ENCODE measurements at places on chromosomes 13 and 19.
A peak's percentile ranks its signal among the peaks of the same experiment; 100 is the strongest.

- no peak for DNase-seq
Measured at GRCh38 chr13:109694972-109695371, 91.4 kb downstream of the IRS2 start.

- no peak for DNase-seq
Measured at GRCh38 chr13:31764556-31764955, 25.2 kb downstream of the RXFP2 start.

- DNase-seq: no peak
Measured at GRCh38 chr19:1627194-1627593, 21.9 kb upstream of the UQCR11 start.

DNA sequence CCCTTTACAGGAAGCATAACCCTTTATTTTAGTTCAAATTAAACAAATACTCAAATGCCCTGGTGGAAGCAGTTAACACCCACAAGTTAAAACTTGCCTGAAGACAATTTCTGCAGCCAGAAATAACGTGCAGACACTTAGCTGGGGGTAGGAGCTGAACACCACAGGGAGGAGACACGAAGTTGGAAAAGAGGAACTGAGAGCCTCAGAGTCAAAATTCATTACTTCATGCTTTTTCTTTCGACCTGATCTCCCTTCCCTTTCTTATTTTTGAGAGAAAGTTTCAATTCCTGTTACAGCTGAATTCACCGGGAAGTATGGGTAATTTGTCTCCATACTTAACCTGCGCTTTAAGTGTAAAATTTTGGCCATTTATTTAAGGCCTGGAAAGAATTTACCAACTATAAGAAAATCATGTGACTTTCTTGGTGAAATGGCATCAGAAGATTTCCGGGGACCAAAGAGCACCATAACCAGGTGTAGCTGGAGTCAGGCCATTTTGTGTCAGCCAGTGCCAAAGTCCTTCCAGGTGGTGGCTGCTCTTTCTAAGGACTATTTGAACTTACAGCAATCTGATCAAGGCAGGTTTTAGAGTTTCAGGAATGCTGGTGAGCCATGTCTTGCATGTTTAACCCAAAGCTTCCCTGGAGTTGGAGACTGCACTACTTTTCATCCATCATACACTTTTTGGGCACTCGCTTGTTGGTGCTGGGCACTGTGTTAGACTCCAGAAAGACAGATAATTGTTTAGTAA is 46.5 kb upstream of the RCBTB2 start:
- no peak for DNase-seq

DNA sequence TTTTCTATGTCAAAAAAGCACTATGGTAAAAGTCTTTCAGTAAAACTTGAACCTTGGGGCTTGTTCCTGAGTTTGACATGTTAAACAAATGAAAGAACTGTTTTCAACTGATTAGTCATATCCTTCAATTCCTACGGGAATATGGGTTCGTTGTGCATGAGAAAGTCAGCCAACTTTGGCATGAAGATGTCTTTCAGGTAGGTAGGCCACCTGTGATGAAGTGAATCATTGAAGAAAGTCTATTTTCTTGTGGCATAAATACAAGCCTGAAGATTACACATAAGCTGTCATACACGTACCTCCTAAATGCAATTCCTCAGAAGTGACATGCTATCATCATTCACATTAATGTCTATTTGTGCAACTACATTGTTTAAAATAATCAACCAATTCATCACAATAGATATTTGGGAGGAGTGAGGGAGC is 513.0 kb downstream of the IRS2 start:
- DNase-seq: no peak

GRCh38 chr19:36805364-36805763 is 32.8 kb upstream of the ZNF850 start:
- DNase-seq: no peak

DNA sequence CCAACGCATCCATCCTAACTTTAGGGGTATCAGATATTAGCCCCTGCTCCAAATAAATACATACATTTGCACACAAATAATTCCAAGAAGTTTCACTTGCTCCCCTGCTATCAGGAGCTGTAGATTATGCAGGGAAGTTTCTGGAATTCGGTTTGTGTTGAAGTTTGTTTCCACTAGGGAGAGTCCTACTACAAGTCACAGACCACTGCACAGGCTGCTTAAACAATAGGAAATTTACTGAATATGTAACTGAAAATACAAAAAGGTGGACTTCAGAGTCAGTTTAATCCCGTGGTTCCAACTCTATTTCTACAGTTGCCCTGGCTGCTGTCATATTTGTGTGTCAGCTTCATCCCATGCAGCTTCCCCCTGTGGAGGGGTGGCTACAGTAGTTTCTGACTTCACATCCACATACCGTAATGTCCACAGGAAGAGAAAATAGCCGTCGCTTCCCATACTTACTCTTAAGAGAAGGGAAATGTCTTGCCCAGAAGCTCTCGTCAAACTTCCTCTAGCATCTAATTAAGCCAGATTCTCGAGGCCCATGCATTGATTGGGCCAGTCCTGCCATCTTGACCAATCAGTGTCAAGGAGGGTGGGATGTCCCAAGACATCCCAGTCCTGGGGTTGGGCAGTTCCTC is 286.6 kb downstream of the COG6 start:
- DNase-seq: no peak

GRCh38 chr19:1512671-1513498 is at the start of gene ADAMTSL5:
Gene ADAMTSL5 (minus strand): TSS chr19:1513019. CDS start chr19:1510943, 2,076 bp downstream.
- DNase-seq: peak; percentile 51

DNA sequence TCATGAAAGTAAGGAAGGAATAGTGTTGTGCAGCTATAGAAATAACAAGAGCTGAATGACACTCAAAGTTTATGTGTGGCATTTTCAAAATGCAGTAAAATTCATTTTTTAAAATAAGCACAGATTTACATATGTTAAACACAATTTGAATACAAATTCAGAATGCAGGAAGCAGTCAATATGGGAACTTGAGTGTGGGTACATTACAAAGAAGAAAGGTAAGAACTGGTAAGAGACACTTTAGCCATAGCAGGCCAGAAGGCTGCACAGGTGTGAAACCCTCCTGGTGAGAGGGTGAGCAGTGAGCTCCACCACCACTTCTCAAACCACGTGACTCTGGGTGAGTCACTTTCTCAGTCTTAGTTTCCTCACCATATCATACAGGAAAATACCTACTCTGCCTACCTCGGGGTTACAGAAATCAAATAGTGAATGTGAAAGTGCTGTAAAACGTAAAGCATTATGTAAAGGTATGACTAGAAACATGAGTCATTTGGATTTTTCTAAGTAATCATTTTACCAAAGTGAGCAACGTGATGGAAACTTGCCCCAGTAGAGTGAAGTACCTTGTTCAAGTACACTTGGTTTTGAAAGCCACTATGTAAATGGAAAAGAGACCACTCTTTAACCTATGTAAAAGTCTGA is 40.5 kb downstream of the USP12 start:
- DNase-seq: peak; percentile 50

DNA sequence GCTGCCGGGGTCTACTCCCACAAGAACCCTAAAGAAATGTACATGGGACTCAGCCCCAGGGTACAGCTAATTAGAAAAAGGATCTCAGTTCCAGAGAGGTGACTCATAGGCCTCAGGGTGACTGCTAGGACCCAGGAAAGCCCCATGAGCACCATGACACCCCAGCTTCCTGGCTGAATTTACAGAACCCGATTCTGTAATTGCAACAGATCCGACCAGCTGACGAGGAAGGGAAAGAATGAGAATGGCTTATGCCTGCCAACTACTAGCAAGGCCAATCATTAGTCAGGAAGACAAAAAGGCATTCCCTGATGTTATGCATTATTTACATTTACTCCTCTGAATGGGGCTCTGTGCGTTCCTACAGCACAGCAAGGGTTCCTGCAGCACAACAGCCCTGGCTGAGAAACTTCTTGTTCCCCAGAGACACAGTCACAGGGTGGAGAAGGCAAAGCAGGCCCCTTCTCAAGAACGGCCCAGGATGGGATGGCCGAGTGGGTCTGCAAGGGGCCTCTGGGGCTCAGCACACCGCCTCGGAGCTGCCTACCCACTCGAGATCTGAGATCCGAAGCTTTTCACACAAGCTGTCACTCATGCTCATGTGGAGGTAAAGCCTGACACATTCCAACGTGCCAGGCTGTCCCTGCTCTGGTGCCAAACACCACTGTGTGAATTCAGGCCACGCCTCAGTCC is 27.2 kb downstream of the PBX4 start:
- peak; percentile 52 for DNase-seq

DNA sequence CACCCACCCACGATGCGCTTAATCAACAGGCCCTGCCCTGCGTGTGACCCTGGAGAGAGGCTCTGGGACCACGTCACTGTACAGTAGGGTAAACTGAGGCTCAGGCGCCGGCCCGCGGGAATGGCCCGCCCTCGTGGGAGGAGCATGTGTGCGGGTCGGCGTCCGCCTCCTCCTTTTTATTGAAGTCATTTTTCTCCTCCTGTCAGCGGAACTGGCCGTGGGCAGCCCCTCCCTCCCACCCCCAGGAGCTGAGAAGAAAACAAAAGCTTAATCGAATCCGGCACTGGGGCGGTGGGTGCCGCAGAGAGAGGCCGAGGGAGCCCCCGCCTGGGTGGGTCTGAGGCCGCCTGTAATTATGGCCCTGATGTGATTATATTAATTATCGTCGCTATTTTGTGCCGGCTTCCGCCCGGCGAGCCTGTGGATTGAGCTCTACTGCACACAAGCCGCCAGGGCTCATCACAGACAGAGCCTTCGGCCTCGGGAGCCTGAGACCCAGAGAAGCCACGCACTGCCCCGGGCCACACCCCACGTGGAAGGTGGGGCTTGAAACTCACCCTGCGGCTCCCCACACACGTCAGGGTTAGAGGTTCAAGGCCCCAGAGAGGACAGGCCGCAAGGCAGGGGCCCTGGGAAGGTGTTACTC is 7.0 kb downstream of the C2CD4C start:
- no peak for DNase-seq

DNA sequence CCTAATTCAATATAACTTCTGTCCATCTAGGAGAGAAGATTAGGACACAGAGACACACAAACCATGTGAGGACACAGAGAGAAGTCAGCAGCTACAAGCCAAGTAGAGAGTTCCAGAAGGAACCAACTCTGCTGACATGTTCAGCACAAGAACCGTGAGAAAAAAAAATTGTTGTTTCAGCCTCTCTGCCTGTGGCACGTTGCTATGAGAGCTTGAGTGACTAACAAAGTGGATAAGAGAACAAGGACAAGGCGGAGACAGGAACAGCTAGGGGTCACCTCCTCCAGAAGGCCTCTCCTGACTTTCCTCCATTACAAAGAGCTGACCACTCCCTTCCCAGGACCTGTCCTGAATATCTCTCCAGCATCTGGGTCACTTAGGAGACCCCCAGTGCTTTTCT is 5.6 kb upstream of the SIGLEC12 start:
- no peak for DNase-seq

DNA sequence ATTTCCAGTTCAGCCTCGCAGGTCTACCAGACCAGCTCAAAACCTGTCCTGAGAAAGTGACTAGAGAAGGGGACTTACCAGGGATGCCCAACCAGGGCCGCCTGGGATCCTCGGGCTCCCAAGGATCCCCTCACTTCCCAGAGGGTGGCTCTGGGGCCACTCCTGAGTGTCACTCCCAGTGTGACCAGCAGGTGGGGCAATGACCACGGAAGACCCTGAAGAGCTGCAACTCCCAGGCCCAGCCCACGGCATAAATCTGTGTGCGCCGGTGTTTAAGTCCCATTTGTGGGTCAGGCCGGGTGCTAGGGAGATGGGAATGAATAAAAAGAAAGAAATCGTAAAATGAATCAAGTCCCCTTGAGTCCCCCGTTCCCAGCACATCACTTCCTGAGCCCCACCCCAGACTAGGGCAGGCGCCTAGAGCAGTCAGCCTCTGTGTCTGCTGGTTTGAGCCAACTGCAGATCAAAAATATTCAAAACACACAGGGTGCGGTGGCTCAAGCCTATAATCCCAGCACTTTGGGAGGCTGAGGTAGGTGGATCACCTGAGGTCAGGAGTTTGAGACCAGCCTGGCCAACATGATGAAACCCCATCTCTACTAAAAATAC is 10.7 kb downstream of the PTGIR start:
- DNase-seq: peak; percentile 66

DNA sequence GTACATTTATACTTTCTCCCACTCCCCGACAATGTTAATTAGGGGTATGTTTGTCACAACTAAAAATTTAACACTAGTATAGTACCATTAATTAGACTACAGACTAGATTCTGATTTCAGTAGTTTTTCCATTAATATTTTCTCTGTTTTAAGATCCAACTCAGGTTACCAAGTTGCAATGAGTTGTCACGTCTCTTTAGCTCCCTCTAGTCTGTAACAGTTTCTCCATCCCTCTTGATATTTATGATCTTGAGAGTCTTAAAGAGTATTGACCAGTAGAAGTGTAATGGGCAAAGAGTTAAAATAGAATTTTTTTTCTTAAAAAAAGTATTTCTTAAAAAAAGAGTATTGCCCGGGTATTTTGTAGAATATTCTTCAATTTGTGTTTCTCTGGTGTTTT is 598.1 kb downstream of the TBC1D4 start:
- DNase-seq: no peak

DNA sequence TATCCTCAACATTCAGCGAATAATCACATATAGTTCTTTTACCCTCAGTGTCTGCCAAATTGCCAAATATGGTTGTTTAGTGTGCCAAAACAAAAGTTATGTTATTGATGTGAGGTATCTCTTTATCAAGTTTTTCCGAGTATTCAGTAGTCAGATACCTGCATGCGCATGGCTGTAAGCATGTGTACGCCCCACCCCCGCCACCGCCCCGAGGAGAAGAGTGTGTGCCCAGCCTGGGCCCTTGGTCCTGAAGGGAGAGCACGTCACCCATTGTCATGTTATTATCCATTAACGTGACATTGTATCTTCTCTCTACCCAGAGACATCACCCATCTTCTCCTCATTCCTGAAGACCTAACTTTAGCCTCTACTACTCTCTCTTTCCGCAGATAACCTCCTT is 147.0 kb downstream of the SHISA2 start:
- no peak for DNase-seq

DNA sequence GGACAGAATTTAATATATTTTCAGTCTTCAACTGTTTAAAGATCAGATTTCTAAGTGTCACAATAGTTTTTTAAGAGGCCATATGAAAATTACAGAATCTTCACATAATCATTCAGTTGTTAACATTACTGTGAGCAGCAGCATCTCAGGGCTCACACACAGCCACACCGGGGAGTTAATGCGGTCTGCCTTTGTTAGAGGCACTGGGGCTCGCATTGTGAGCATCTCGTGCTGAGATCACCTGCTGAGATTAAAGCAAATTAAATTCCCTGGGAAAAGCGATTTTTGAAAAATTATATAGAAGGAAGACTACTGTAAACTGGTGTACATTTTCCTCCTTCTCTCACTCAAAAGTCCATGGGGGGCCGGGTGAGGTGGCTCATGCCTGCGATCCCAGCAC is 16.6 kb downstream of the GPR12 start:
- no peak for DNase-seq

- DNase-seq: peak; percentile 25
Measured at GRCh38 chr19:33175886-33176669, 18.1 kb upstream of the LRP3 start.

DNA sequence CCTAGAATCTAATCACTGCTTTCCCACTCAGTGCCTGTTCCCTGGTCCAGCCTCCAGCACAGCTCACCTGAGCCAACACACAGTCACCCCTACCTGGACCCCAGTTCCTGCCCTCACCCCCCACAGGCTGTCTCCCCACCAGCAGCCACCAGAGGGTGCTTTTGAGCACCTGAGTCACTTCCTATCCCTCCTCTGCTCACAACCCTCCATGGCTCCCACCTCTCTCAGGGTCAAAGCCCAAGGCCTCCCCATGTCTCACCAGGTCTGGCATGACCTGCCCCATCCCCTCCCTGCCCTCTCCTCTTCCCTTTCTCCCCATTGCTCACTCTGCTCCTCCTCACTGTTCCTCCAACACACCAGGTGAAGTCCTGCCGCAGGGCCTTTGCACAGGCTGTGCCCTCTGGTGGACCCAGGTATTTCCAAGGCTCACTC is 7.1 kb upstream of the DPP9 start:
- DNase-seq: peak; percentile 50
